Caki2 (cell line): ENCODE measurements at places on chromosomes 6 and 20. TPM values are rescaled to one million over a fixed set of nuclear protein-coding genes. Genes with fewer than 3 reads are reported as not detected.

The QKI gene
- 65.6 and 76.1 TPM in 2 replicates for total RNA-seq

DNA sequence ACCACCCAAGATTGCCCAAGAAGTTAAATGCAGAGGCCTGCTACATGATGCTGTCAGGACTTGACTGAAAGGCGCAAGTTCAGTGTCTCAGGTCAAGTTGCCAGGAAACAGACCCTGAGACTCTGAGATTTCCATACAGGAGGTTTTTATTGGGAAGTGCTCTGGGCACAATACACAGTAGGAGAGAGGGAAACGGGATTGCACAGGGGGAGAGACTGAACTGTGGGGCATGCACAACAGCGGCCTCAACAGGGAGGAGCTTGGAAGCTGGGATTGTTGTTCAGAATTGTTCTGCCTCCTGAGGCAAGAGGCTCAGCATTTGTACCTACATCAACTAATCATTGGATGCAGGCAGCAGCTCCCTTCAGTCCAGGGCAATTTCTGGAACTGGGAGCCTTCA, 6.7 kb downstream of the STX11 start:
- no peak for DNase-seq

The TRIM10 gene
- not detected in 2 replicates for total RNA-seq

The RIPOR3 gene
- 0.38 and 0.47 TPM in 2 replicates for total RNA-seq

- DNase-seq: no peak
Observed at GRCh38 chr6:31004794-31005193, 5.5 kb upstream of the MUC22 start.
